Activated naive CD4-positive, alpha-beta T cell treated with anti-CD3 and anti-CD28 coated beads, Interleukin-2, amount 10 ng/mL, durations not matched to agents 7 days and 5 days (primary cell): ENCODE measurements at places on chromosomes 16 and 17.

- H3K4me3 ChIP-seq, result no peak overlapping the region
- H3K27ac ChIP-seq, result no peak overlapping the region
- no peaks in the 10 kb centered on the region for H3K27me3 ChIP-seq
- peaks cover 50% of the 10 kb centered on the region for H3K36me3 ChIP-seq
Observed at GRCh38 chr16:74485916-74486315, 64.6 kb upstream of the CLEC18B start.

DNA sequence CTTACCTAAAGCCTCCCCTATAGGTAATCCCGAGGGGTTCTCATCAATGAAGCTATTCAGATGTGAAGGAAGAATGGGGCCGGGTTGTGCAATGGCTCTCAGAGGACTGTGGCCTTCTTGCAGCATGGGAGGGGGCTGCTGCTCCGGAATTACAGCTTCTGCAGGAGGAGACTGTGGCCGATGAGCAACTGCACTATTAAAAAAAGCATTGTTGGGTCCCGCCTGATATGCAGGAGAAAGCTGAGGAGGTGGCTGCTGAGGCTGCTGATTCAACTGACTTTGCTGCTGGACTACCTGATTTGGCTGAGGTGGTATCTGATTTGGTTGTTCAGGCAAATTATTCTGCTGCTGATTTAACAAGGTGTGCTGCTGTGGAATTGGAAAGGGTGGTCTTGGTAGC lies 64.8 kb downstream of the CACNG1 start:
- H3K4me3 ChIP-seq, result no peak overlapping the region
- no peak overlapping the region for H3K27ac ChIP-seq
- H3K27me3 ChIP-seq, result no peaks in the 10 kb centered on the region
- no peak for DNase-seq

- no peak overlapping the region for H3K4me3 ChIP-seq
- H3K27me3 ChIP-seq, result peaks cover 36% of the 10 kb centered on the region
- H3K27ac ChIP-seq, result no peak overlapping the region
- H3K4me1 ChIP-seq, result peaks cover 24% of the 10 kb centered on the region
- peak; percentile 18 for DNase-seq
Observed at GRCh38 chr17:83190601-83191387, 111.4 kb downstream of the METRNL start.

- H3K27me3 ChIP-seq, result no peaks in the 10 kb centered on the region
- DNase-seq, result no peak
- no peak overlapping the region for H3K27ac ChIP-seq
- H3K36me3 ChIP-seq, result no peaks in the 10 kb centered on the region
- H3K4me1 ChIP-seq, result no peaks in the 10 kb centered on the region
Observed at GRCh38 chr16:71205482-71206131, 24.9 kb downstream of the HYDIN start.

GRCh38 chr16:70480127-70481105 lies 26.0 kb downstream of the FCSK start:
- DNase-seq, result no peak
- H3K27me3 ChIP-seq, result no peaks in the 10 kb centered on the region
- H3K4me1 ChIP-seq, result peaks cover 16% of the 10 kb centered on the region
- H3K27ac ChIP-seq, result no peak overlapping the region
- H3K36me3 ChIP-seq, result peaks cover 27% of the 10 kb centered on the region

DNA sequence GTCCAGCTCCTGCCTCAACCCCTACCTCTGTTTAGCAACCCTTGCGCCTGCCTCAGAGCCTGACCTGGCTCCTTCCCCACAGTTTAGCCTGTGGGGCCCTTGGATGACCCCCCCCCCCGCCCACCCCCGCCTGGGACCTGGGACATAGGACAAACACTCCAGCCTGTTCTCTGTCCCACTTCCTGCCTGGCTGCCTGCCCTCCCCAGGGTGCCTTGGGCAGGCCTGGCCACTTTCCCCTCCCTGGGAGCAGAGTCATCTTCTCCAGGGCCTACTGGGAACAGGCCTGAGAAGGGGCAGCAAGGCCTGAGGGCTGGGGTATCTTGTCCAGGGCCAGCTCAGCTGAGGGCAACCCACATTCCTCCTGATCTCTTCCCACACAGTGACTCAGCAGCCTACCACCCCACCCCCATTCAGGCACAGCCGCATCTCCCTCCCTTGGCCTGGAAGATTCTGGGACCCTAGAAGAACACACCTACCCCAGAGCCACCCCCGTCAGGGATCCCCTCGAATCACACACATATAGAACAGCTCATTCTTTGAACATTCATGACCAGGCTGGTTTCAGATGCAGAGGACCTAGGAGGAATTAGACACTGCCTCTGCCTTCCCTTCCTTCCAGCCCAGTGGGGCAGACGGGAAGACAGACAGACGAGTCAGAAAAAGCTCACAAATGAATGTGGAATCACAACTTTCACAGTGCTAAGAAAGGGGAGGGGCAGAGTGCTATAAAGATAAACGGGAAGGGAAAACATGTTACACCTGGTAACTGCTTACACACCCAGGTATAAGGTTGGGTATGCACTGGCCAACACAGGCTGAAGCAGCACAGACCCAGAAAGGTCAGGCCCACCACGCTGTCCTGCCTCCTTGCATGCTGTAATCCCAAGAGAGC lies 6.0 kb downstream of the FHOD1 start:
- no peak for DNase-seq
- H3K4me3 ChIP-seq, result no peak overlapping the region
- no peaks in the 10 kb centered on the region for H3K27me3 ChIP-seq
- H3K27ac ChIP-seq, result no peak overlapping the region
- H3K36me3 ChIP-seq, result peaks cover 20% of the 10 kb centered on the region

- H3K4me3 ChIP-seq, result no peak overlapping the region
- H3K36me3 ChIP-seq, result no peaks in the 10 kb centered on the region
- no peaks in the 10 kb centered on the region for H3K4me1 ChIP-seq
- H3K27ac ChIP-seq, result no peak overlapping the region
- peaks cover 4% of the 10 kb centered on the region for H3K27me3 ChIP-seq
- no peak for DNase-seq
Observed at GRCh38 chr16:52709306-52709705, 162.4 kb upstream of the TOX3 start.

DNA sequence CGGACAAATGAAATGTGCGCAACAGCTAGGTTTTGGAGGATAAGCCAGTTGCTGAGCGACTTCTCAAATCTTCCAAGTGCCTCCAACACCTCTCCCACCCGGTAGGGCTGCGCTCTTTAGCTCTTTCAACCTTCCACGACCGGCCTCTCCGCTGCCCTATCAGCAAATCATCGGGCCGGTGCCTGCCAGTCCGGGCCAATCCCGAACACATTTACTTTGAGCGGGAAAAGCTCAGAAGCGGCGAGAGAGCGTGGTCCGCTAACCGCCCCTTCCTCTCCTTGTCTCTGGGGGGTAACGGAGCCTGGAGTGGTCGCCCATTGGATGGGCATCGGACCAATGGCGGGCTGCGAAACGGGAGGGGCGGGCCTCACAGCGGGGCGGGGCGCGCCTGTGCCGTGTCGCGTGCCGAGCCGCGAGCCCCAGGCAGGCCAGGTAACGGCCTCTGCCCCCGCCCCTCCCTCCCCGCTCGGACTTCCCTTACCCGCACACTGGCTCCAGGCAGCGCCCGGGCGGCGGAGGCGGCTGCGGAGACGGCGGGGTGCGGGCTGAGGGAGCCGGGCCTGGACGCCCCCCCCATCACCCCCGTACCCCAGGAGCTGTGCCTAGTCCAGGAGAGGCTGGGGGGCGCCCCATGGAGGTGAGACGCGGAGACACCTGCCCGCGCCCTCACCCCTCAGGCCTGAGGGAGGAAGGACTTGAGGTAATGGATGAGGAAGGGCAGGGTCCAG lies at the start of gene MEIOC:
MEIOC (plus strand) TSS at position 486 of the 728 bp plus-strand sequence; CDS start at position 632, 146 bp downstream.
- H3K36me3 ChIP-seq, result peaks cover 3% of the 10 kb centered on the region
- no peak within 1 kb of the TSS for H3K27ac ChIP-seq

- H3K36me3 ChIP-seq, result no peaks in the 10 kb centered on the region
- no peak overlapping the region for H3K4me3 ChIP-seq
- H3K27ac ChIP-seq, result no peak overlapping the region
- DNase-seq, result no peak
Observed at GRCh38 chr17:15048933-15049794, 216.0 kb downstream of the PMP22 start.

DNA sequence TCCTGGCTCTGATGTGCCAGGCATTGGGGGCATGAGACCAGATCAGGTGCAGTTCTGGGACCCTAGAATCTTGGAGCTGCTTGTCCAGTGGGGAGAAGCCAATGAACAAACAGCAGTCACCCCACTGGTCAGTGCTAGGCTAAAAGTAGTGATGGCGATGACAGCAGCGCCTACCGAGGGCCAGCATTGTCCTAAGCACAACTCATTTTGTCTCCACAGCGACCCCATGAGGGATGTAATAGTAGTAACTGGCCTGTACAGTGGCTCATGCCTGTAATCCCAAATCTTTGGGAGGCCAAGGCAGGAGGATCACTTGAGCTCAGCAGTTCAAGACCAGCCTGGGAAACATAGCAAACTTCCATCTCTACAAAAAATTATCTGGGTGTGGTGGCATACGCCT lies 6.2 kb downstream of the SMCR8 start:
- DNase-seq, result no peak
- H3K27me3 ChIP-seq, result no peaks in the 10 kb centered on the region
- H3K27ac ChIP-seq, result no peak overlapping the region
- H3K4me1 ChIP-seq, result peaks cover 43% of the 10 kb centered on the region
- H3K4me3 ChIP-seq, result no peak overlapping the region

DNA sequence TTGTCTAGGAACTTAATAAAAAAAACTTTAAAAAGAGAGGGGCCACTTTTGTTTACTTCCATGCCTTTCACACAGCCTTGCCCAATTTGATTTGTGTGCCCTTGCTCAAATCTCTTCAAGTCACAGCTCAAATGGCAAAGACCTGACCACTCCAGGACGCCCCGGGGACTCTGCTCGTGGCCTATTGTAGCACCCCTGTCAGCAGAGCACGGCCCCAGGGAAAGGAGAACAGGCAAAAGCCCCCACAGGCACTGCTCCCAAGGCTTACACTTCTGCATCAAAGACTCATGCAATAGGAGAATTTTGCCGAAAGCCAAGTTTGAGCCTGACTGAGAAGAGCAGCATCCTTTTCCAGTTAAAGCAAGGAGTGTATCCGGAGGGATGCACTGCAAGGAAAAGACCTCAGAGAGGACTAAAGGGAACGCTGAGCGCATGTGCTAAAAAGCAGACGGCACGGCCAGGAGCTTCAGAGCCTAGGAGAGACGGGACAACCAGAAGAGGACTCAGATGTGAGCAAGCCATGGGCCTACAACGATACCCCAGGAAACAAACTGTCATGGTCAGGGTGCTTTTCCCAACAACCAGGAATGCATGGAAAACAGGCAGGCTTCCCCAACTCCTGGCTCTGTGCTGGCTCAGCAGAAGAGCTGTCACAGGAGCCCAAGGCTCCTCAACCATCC lies 8.2 kb downstream of the CREBBP start:
- H3K4me3 ChIP-seq, result no peak overlapping the region
- peaks cover 13% of the 10 kb centered on the region for H3K36me3 ChIP-seq
- no peaks in the 10 kb centered on the region for H3K27me3 ChIP-seq
- peaks cover 45% of the 10 kb centered on the region for H3K4me1 ChIP-seq
- no peak overlapping the region for H3K27ac ChIP-seq

- H3K4me1 ChIP-seq, result no peaks in the 10 kb centered on the region
- DNase-seq, result no peak
- no peak overlapping the region for H3K27ac ChIP-seq
- H3K36me3 ChIP-seq, result peaks cover 2% of the 10 kb centered on the region
Observed at GRCh38 chr16:14337303-14338191, 266.4 kb downstream of the MRTFB start.

DNA sequence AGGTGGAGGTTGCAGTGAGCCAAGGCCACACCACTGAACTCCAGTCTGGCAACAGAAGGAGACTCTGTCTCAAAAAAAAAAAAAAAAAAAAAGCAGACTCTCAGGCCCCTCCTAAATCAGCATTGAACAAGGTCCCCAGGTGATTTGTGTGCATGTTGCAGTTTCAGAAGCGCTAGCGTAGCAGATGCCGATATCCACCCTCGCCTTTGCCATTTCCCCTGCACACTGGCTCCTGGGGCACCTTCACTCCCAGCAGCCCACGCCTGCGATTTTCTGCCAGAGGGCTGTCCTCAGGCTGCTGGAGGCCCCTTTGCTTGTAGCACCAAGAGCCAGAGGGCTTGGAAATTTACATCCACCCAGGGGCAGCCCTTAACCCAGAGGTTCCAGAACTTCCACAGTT lies 95.6 kb downstream of the WSCD1 start:
- H3K27ac ChIP-seq, result no peak overlapping the region
- no peak for DNase-seq
- no peaks in the 10 kb centered on the region for H3K36me3 ChIP-seq
- no peaks in the 10 kb centered on the region for H3K4me1 ChIP-seq
- no peak overlapping the region for H3K4me3 ChIP-seq

- DNase-seq, result no peak
- H3K27me3 ChIP-seq, result peaks cover 5% of the 10 kb centered on the region
- no peak overlapping the region for H3K27ac ChIP-seq
Observed at GRCh38 chr17:34670618-34671017, 91.2 kb downstream of the TMEM132E start.

- H3K4me3 ChIP-seq, result peak overlapping the region; percentile 94
- peaks cover 42% of the 10 kb centered on the region for H3K36me3 ChIP-seq
- DNase-seq, result peak; percentile 80
- H3K4me1 ChIP-seq, result peaks cover 41% of the 10 kb centered on the region
- peak overlapping the region; percentile 87 for H3K27ac ChIP-seq
- peaks cover 7% of the 10 kb centered on the region for H3K27me3 ChIP-seq
Observed at GRCh38 chr17:7393613-7394451, 493 bp downstream of the PLSCR3 start.

GRCh38 chr17:76697702-76698465 lies 12.9 kb downstream of the MXRA7 start:
- no peak overlapping the region for H3K4me3 ChIP-seq
- H3K36me3 ChIP-seq, result peaks cover 2% of the 10 kb centered on the region
- H3K27me3 ChIP-seq, result peaks cover 37% of the 10 kb centered on the region
- H3K4me1 ChIP-seq, result peaks cover 26% of the 10 kb centered on the region
- H3K27ac ChIP-seq, result no peak overlapping the region

DNA sequence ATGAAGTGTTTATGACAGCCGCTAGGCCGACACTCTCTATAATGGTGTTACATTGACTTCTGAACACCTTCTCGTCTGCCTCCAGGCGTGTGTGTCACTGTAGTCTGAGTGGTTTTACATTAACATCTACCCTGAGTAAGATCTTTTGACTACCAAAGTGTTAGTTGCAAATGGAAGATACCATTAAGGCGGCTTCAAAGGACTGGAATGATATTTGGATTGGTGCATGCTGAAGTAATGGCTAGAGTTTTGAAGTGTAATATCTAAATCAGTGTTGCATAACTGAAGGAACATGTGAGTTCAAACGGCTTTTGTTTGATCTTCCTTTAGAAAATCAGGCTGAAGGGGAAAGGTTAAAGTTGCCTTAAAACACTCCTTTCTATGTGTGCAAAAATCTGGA lies 52.2 kb downstream of the BCAS3 start:
- H3K36me3 ChIP-seq, result no peaks in the 10 kb centered on the region
- H3K4me1 ChIP-seq, result peaks cover 2% of the 10 kb centered on the region
- H3K4me3 ChIP-seq, result no peak overlapping the region
- H3K27me3 ChIP-seq, result no peaks in the 10 kb centered on the region
- DNase-seq, result no peak
- H3K27ac ChIP-seq, result no peak overlapping the region

DNA sequence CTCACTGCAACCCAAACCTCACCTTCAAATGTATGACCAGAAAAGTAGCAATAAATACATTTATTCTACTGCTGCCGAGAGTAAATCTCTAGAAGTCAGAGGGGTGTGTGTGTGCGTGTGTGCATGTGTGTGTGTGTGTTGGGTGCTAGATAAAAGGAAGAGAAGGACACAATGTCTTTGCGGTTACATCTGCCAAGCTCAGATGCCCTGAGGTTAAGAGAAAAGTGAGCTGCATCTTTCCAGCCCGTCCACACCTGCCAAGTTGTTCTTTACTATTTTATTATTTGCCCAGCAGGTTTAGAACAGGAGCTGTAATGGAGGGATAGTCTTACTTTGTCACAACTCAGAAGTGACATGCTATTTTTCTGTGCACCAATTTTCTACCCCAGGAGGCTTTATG lies 54.5 kb upstream of the ANKFN1 start:
- no peak overlapping the region for H3K27ac ChIP-seq
- H3K27me3 ChIP-seq, result no peaks in the 10 kb centered on the region
- no peaks in the 10 kb centered on the region for H3K4me1 ChIP-seq
- DNase-seq, result no peak
- H3K4me3 ChIP-seq, result no peak overlapping the region
- no peaks in the 10 kb centered on the region for H3K36me3 ChIP-seq
